Stimulated activated CD4-positive, alpha-beta T cell treated with anti-CD3 and anti-CD28 coated beads, Interleukin-1b, Interleukin-23, amount 100 ng/mL, for 4 hours (primary cell): ENCODE measurements at places on chromosomes 1 and 21.

DNA sequence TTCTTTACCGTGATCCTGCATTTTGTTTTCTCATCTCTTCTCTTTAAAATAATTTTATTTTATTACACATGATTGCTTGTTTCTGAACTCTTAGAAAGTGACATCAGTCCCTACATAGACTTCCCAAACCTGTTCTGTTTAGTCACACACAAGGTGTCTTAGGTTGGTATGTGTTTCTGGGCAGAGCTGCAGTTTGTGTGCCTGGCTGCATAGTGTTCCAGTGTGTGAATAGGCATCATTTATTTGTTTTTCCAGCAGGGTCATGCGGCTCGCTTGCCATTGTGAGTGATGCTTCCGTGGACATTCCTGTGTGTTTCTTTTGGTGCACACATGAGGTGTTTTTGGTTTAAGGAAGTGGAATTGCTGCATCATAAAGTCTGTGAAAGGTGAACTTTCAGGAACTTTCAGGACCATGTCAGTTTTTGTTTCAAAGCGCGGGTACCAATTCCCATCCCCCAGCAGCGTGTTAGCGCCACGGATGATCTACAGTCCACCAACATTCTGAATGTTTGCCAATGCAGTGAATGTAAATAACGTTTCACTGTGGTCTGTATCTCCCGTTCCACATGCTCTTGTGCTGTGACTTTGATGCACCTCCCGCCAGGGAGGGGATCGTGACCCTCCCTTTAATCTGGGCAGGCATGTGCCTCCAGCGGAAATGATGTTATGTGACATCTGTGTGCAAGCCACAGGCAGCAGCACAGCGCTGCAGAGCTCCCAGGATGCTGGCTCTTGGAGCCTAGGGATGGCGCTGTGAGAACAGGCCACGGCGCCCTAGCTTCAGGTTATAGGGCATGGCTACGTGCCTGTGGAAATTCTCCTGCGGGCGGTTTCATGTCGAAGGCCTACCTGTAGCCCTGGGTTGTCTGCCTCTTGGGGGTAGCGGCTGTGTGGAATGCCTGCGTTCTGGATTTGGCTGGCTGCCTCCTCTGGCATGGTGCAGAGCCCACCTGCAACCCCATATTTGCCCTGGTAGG lies 144.6 kb upstream of the COL6A1 start:
- DNase-seq, result no peak

DNA sequence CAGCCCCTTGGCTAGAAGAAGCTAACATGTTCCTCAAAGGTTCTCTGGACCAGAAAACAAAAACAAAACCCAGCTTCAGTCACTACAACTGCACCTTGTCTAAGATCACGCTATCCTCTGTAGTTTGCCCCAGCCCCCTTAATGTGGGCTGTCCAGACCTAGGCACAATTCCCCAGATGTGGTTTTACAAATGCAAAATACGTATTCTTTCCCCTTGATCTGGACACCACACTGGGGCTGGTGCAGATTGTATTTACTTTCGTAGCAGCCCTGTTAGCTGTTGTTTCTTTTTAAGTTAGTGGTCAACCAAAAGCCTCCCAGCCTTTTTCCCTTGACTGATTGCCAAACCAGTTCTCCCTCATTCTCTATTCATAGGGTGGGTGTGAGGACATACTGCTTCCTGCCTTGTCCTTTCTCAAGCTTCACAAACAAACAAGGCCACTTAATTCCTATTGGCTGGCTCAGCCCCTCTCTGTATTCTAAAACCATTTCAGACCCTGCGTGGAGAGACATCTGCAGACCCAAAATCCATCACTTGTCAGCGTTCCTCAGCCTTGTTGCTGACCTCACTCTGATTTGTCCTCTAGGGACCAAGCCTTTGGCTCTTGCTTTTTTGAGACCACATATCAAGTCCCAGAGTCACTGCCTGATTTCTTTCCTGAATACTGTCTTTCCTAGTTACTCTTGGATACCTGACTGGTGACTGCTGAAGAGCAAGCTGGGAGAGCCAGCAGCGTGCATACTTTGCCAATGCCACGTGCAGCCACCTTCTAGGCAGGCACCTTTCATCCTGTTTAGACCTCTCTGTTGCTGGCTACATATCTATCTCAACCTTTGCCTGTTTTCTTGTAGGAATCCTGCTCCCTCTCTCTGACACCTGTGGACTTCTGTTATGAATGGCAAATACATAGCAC lies 96.4 kb upstream of the RAB3GAP2 start:
- no peak for DNase-seq

- no peak for DNase-seq
Observed at GRCh38 chr1:19633106-19633505, 11.0 kb upstream of the NBL1 start.

DNA sequence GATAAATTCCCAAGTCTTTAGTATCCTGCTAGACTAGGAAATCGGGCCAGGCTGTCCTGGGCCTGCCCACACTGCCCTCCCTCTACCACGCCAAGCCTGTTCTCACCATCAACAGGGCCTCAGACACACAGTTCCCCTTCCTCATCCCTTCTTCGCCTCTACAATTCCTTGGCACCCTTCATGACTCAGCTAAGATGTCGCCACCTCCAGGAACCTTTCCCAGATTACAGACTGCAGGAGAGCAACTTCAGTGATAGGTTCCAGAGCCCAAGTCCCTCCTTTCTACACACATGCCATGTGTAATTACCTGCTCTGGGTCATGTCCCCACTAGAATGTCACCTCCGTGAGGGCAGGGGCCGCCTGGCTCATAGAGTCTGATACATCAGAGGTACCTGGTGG lies 3.3 kb downstream of the RIMS3 start:
- DNase-seq, result no peak

GRCh38 chr1:165824269-165824643 lies 3.2 kb upstream of the UCK2 start:
- DNase-seq, result no peak

DNA sequence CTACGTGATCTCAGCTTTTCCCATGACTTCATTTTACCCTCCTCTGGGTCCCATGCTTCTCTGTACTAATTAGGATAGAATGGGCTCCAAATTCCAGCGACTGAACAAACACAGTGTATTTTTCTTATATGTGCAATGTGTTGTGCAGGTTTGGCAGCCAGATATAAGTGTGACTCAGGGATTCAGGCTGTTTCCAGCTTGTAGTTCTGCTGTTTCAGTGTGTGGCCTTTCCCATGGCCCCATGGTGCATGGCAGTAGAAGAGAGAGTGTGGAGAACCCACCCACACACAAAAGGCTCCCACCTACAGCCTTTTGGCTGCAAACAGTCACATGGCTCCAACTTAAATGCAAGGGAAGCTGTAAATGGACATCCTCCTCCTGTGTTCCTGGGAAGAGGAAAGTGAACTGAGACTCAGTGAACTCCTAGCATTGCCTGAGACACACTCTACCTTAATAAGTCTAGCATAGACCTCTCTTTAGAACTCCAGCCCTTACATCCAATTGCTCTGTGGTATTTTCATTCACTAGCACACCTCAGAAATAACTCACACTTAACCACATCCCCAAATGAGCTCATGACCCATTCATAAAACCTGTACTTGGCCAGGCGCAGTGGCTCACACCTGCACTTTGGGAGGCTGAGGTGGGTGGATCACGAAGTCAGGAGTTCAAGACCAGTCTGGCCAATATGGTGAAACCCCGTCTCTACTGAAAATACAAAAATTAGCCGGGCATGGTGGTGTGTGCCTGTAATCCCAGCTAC lies 58.7 kb downstream of the KIAA0040 start:
- DNase-seq, result no peak

- no peak for DNase-seq
Observed at GRCh38 chr1:5982276-5982675, 9.9 kb downstream of the NPHP4 start.

- DNase-seq, result no peak
Observed at GRCh38 chr1:83776913-83777757, 221.8 kb downstream of the TTLL7 start.

- DNase-seq, result no peak
Observed at GRCh38 chr1:50430010-50430405, 6.8 kb upstream of the DMRTA2 start.

- DNase-seq, result no peak
Observed at GRCh38 chr1:20558191-20558590, 5.8 kb downstream of the FAM43B start.

- no peak for DNase-seq
Observed at GRCh38 chr1:39128126-39128525, 76.4 kb upstream of the MACF1 start.

DNA sequence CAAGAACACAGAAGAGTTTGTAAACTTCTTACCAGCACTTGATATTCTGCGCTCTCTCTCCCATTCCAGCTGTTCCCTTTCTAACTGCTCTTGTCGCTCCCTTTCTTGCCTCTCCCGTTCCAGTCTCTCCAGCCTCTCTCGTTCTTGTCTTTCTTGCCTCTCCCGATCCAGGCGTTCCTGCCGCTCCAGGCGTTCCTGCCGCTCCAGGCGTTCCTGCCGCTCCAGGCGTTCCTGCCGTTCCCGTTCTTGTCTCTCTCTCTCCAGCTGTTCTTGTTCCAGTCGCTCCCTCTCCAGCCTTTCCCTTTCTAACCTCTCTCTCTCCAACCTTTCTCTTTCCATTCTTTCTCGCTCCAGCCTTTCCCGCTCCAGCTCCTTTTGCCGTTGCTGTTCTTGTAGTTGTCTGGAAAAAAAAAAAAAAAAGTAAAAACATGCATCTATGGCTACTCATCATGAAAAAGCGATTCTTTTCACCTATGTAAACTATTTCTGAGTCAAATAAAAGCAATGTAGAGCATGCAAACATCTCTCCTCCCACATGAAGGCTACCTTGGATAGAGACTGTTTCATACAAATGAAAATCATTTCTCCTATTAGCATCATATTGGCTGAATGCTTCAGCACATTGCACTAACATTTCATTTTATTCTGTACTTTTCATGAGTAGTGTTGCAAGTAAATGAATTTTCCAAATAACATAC lies 91.5 kb upstream of the LBR start:
- DNase-seq, result no peak

GRCh38 chr1:32623775-32624174 lies 26.6 kb downstream of the ZBTB8OS start:
- peak; percentile 13 for DNase-seq
